ENCODE measurements at places on chromosomes 7 and 10.

- no peak overlapping the region for H3K27ac ChIP-seq
- H3K36me3 ChIP-seq, result no peaks in the 10 kb centered on the region
- DNase-seq, result no peak
- no peak overlapping the region for H3K4me3 ChIP-seq
- H3K4me1 ChIP-seq, result no peaks in the 10 kb centered on the region
Measured at GRCh38 chr10:80909254-80909653, 371.6 kb downstream of the SH2D4B start.

DNA sequence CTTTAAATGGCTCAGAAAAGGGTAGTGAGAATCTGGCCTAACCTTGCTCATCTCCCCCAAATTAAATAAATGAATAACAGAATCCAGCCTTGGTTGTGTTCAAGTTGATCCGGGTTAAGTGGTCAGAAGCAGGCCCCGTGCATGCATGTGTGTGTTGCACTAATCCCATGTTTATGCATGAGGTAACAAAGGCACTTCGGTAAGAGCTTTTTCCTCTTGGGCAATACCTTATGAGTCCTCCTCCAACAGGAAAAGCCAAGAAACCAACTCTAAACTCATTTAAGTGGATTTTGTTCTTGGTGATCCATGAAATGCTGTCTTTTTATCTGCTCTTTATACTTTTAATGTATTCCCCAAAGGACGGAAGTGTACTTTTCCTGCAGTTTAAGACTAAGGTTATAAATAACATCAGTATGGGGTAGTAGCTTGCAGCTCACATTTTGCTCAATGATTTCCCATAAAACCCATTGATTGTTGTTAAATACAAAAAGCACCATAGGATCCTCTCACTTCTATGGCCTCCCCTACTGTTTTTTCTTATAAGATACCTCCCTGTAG, 104.9 kb upstream of the YAE1 start:
- peaks cover 77% of the 10 kb centered on the region for H3K27me3 ChIP-seq
- peaks cover 4% of the 10 kb centered on the region for H3K36me3 ChIP-seq
- DNase-seq, result no peak
- no peak overlapping the region for H3K27ac ChIP-seq

DNA sequence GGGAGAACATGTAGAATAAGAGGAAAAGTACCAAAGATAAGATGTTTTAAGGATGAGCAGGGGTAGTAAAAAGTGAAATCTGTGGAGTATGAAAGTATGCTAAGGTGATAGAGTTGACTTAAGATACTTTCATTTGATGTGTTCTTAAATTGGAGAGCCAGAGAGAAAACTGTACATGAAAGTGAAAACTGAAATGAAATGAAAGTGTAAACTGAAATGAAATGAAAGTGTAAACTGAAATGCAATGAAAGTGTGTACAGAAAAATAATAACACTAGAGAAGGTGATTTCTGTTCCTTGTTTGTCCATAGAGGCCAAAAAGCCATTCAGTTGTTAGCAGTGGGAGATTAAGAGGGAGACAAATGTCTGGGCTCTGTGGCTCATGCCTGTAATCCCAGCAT, 17.5 kb downstream of the AHR start:
- no peak for DNase-seq
- peaks cover 13% of the 10 kb centered on the region for H3K36me3 ChIP-seq
- H3K27me3 ChIP-seq, result no peaks in the 10 kb centered on the region
- peaks cover 32% of the 10 kb centered on the region for H3K4me1 ChIP-seq
- no peak overlapping the region for H3K27ac ChIP-seq
- H3K4me3 ChIP-seq, result peak overlapping the region; percentile 59

DNA sequence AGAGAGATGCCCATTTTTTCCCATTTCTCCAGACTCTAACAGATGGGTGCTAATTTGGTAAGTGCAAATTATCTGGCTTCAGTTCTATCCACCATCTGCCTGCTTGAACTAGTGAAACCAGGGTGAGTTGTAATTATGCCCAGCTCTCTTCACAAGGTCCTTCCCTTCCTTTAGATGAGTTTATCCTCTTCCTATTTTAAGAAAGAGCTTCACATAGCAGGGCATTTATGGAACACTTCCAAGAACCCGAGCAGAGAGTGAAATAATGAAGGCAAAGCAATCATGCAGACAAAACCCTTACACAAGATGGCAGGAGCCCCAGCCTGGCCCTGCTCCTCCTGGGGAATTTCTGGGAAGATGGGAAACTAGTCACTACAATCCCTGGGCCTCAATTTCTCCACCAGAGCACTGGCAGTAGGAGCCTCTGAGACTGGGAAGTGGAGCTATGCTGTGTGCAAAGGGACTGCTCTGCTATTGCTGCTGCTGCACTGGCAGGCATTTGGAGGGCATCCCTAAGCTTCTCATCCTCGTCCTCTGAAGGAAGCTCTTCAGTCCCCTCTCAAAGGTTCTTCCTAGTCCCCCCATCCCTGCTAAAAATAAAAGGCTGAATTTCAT, 33.7 kb upstream of the PLXNA4 start:
- no peaks in the 10 kb centered on the region for H3K36me3 ChIP-seq
- DNase-seq, result no peak
- H3K4me1 ChIP-seq, result peaks cover 8% of the 10 kb centered on the region
- H3K27ac ChIP-seq, result no peak overlapping the region
- peaks cover 19% of the 10 kb centered on the region for H3K27me3 ChIP-seq

DNA sequence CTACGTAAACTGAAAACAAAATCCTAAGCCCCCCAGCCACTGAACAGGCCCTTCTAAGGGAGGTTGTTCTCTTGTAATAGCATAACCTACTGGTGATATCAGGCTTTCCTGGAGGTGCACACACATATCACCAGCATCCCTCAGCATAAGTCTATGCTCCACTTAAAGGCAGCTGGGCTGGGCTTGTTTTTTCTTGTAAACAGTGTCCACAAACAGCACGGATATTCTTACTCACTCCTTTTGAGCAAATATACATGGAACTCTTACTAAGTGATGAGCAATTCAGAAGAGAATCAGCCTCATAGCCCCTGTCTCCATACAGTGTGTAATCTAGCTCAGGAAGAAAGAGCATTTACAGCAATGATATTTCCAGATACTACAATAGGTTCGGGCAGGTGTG, 2.4 kb downstream of the LRIT1 start:
- H3K27me3 ChIP-seq, result peaks cover 59% of the 10 kb centered on the region
- H3K4me1 ChIP-seq, result no peaks in the 10 kb centered on the region
- no peak overlapping the region for H3K27ac ChIP-seq

DNA sequence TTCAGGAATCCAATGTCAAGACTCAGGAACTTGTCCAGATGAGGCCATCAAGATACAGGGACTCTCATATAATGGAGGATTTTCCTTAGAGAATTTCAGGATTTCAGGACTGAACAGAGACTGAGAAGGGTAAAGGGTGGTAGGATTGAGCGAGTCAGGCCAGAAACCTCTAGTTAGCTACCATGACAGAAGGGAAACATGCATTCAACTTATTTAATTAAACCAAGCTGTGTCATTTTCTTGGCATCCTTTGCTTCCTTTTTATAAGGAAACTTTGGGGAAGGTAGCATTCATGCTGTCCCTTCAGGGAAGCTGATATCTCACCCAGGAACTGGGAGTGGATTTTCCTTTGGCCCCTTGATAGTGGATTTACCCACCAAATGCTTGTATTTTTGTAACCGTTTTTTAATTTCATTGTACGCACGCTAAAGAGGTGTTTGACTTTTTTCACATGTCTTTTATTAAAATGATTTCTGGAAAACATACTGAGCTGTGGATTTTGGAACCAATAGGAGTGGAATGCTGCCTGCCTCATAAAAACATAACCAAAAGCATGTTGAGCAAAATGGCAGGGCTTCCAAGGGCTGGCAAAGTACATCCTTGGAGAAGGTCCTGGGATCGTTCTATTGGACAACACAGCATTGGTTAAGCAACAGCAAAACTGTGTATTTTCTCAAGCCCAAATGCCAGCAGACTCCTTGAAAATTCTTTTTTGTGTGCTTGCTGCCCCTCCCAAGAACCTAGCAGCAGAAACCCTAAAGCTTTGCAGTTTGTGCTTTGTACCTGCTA, 104.5 kb downstream of the CXCL12 start:
- peaks cover 26% of the 10 kb centered on the region for H3K27me3 ChIP-seq
- no peak for DNase-seq
- no peaks in the 10 kb centered on the region for H3K4me1 ChIP-seq

DNA sequence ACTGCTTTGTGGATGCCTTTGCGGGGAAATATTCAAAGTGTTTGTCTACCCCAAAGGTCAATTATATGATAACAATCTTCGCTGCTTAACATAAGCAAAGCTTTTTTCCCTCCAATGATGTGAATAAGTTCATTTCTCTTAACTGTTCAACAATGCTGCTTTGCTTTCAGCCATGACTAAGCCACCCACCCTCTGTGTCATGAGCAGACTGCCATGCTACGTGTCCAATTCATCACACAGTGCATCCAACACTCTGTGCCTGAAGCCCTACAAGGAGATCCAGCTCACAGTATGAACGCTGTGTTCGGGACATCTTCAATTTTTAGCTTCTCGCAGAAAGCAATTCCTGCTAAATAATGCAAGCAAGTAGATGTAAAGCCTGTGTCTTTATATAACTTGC, 5.7 kb upstream of the TAS2R40 start:
- H3K27me3 ChIP-seq, result peaks cover 32% of the 10 kb centered on the region
- DNase-seq, result no peak
- no peak overlapping the region for H3K27ac ChIP-seq
- H3K4me1 ChIP-seq, result no peaks in the 10 kb centered on the region
- no peak overlapping the region for H3K4me3 ChIP-seq
